ENCODE measurements at places on chromosomes 1 and 21. TPM values are rescaled to one million over a fixed set of nuclear protein-coding genes. Genes with fewer than 3 reads are reported as not detected.

The HES3 gene
- total RNA-seq = not detected

The HPDL gene
- total RNA-seq = 0.65 TPM

The DYNLT5 gene
- 2.8 TPM for total RNA-seq

The RNF19B gene
- 14.1 TPM for total RNA-seq

The SERTAD4 gene
- 25.7 TPM for total RNA-seq

The CCDC181 gene
- total RNA-seq = 0.32 TPM

The MSH4 gene
- 0.12 TPM for total RNA-seq

The TMEM54 gene
- 13.6 TPM for total RNA-seq

The SH2D2A gene
- total RNA-seq = 0.61 TPM

All from hair follicle dermal papilla cell (primary cell).